Hypothalamus (tissue), 51 donors: ENCODE measurements at places on chromosomes 3 and 15.

DNA sequence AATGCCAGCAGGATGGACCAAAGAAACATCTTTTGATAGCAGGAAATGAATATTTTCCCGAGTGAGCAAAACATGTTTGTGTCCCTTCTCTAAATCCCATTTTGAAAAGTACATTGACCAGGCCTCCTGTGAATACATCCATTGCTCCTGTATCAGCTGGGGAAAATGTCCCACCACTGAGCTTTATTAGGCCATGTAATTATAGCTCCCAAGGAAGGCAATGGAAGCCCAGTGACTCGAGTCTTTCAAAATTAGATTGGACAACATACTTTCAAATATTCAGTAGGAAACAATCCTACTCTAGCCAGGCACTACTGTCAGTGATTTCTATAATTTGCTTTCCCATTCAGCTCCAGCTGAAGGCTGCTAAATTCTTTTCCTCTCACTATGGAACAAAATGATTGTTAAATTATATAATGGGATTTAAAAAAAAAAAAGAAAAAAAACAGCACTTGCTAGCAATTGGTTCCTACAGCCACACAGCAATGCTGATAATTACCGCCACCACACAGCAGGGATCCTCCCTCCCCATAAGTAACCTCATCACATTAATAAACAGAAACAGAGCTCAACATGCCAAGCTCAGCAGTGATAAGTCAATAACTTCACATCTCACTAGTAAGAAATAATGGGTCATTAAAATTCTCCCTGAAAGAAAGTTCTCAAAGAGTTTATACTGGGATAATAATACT lies 172.4 kb upstream of the SLC2A2 start:
- no peak for DNase-seq

GRCh38 chr3:135627057-135627456 lies 338.5 kb upstream of the PPP2R3A start:
- no peak for DNase-seq

DNA sequence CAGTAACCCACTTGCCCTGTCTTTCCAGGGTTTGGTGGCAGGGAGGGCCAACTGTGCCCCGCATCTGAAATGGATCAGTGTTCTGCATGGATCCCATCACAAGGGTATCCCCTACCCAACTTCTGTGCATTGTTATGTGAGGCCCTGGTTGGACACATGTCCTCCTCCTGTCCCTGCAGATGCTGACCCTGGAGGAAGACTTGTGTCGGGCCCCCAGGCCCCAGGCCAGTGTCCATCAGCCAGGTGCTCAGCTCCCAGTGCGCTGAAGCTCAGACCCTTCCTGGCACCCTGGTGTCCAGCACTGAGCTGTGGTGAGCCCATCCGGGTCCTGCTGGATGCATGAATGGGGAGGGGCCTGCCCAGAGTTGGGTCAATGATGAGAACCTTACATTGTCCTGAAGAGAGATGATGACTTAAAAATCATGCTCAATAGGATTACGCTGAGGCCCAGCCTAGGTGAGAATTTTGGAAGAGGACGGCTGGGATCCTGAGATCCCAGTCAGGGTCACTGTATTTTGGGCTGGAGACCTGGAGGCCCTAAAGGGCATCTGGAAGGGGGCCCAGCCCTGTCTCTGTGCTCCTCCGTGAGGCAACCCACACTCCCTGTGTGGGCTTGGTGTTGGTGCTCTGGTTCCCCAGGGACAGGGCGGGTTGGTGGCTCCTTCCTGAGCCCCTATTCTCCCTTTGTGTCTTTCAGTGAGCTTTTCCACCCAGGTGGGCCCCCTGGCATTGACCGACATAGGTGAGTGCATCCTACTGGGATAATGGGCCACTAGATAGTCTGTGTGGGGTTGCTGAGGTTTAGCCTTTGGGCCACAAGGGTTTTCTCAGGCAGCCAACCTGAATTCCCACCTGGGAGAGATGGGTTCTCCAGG lies 199.1 kb downstream of the UBE3A start:
- no peak for DNase-seq

- no peak for DNase-seq
Observed at GRCh38 chr15:65978110-65978509, 108.8 kb downstream of the RAB11A start.

DNA sequence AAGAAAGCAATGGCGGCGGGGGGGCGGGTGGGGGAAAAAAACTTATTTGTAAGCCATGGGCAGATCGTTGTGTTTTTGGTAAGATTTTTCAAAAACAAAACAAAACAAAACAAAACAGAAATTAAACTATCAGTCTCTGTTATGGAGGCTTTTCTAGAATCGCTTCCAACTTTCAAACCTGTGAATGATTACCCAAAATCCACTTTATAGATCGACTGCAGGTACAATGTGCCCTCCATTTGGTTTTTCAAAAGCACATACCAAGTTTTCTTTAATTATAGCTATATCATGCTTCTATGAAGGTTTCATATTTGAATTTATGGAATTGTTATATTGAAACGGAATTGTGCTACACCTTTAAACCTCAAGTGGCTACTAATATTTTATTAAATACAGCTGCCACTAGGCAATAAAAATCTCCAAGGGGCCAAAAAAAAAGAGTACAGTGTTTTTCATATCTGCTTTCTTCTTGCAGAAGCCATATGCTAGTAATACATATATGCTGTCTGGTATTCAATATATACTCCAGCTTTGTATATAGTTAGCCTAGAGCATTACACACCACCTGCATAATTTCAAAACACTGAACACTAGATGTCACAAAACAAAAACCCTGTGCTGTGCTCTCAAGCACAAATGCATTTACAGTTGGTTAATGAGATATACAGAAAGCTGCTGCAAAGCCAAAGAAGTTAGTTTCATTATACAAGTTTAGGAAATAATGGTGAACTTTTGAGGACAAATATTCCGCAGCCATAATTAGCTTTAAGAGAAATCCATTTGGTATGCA lies 683.8 kb upstream of the NR2F2 start:
- DNase-seq = no peak

DNA sequence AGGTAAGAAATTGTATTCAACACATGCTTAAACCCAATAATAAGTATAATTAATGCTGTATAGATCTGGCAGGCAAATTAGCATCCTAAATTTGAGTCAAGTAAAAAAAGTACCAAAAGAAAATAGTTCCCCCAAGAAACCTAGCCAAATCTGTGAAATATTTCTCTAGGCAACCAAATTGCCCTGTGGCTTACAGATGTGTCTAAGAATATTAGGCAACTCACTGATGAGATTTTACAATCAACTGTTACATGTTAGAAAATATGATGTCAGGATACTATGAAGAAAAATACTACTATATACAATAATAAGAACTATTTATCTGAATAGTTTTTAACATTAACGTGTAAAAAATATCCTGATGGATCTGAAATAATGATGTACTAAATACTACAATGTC lies 397.1 kb downstream of the TIGIT start:
- DNase-seq = no peak
